ENCODE measurements at places on chromosomes 3 and 15. TPM values are rescaled to one million over a fixed set of nuclear protein-coding genes. Genes with fewer than 3 reads are reported as not detected.

DNA sequence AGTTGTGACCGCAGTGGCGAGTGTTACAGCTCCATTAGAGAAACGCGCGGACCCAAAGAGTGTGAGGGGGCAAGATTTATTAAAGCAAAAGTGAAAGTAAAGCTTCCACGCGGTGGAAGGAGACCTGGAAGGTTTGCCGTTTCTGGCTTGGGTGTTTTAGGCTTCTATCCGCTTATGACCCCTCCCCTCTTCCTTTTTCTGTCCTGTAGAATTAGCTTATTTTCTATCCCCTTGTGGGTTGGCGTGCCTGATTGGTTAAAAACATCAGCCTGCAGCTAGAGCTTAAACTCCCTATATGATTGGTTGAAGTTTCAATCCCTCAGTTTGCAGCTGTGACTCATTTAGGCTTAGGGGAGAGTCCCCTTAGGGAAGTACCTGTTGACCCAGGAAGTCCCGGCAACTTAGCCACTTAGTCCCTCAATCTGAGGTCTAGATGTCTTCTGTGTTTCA lies 39.6 kb downstream of the C3orf38 start:
- H3K27me3 ChIP-seq = no peaks in the 10 kb centered on the region
- no peak overlapping the region for H3K27ac ChIP-seq
- DNase-seq = no peak

GRCh38 chr3:125238759-125239158 lies 26.2 kb upstream of the SLC12A8 start:
- no peaks in the 10 kb centered on the region for H3K4me1 ChIP-seq
- H3K27ac ChIP-seq = no peak overlapping the region
- no peaks in the 10 kb centered on the region for H3K36me3 ChIP-seq
- H3K4me3 ChIP-seq = no peak overlapping the region
- no peak for DNase-seq
- no peaks in the 10 kb centered on the region for H3K27me3 ChIP-seq

The CLCN2 gene
- 10.4 TPM for total RNA-seq

The BSN gene
- 1.3 TPM for total RNA-seq
